HS-27A (cell line): ENCODE measurements at places on chromosomes 2 and 18.

DNA sequence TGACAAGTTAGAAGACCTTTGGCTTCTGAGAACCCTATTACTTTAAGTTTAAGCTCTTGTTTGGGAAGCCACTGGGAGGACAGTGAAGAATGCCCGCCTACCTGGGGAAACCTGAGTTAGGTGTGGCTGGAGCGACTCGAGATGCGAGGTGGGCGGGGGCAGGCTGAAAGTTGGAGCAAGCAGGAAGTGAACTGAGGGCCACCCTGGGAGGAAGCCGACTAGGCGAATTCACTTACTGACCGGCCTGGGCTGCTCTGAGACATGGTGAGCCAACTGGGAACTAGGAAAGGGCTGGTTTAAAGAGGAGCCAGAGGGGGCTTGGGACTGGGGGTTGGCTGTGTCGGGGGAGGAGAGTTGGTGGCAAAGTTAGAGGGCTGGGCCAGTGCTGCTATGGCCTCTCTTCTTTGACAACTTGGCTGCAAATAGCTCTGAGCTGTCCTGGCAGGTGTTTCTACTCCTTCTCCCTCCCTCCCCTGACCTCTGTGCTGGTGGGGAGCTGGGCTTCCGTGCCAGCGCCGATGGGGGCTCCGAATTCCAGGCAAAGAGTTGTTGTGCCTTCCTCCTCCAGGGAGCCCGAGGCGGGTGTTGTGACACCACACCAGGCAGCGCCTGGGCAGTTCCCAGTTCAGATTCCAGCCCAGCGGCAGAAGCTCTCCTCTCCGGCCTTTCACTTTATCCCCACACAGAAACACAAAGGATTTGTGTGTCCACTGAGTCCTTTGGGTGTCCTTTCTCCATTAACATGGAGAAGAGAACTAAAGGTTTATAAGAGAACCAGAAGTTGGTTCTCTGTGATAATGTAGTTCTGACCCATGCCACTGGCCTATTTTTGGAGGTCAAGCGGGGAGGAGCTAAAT lies at the start of gene VAMP8:
Gene VAMP8, plus strand, starts transcription at position 201 of the 857 bp plus-strand sequence. Its CDS starts 61 bp downstream, at position 262.
- no peak for DNase-seq

GRCh38 chr2:134295441-134295840 lies 41.6 kb downstream of the MGAT5 start:
- DNase-seq: no peak

DNA sequence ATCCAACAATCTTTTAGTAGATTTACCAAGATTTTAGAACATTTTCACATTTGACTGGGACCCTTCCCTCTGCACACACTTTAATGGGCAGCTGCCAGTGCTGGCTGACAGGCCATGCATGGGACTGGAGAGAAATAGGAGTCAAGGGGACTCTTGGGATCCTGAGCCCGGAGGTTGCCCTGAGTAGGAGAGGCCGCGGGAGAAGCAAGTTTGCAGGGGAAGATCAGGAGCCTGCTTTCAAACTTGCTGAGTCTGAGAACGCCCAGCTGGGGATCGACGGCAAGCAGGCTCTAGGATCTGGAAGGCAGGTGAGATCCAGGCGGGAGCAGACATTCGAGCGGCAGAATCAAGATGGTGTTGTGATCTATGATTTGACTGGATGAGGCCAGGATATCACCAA lies 186.1 kb downstream of the HDAC4 start:
- DNase-seq: no peak

DNA sequence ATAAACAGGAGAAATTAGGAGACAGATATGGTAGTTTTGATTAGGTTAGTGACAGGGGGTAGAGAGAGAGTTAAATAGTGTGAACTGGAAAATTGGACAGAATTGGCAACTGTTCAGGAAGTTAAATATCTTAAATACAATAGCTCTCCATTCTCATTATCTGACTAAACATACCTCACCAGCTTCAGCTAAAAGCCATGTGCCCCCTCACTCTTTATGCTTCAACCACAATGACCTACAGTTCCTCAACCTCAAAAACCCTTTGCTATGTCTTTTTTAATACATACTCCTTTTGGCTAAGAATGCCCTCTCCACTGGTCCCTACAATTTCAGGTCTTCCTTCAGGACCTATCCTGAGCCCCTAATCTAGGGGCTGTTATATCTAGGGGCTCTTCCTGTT lies 740.2 kb upstream of the ZEB2 start:
- no peak for DNase-seq

DNA sequence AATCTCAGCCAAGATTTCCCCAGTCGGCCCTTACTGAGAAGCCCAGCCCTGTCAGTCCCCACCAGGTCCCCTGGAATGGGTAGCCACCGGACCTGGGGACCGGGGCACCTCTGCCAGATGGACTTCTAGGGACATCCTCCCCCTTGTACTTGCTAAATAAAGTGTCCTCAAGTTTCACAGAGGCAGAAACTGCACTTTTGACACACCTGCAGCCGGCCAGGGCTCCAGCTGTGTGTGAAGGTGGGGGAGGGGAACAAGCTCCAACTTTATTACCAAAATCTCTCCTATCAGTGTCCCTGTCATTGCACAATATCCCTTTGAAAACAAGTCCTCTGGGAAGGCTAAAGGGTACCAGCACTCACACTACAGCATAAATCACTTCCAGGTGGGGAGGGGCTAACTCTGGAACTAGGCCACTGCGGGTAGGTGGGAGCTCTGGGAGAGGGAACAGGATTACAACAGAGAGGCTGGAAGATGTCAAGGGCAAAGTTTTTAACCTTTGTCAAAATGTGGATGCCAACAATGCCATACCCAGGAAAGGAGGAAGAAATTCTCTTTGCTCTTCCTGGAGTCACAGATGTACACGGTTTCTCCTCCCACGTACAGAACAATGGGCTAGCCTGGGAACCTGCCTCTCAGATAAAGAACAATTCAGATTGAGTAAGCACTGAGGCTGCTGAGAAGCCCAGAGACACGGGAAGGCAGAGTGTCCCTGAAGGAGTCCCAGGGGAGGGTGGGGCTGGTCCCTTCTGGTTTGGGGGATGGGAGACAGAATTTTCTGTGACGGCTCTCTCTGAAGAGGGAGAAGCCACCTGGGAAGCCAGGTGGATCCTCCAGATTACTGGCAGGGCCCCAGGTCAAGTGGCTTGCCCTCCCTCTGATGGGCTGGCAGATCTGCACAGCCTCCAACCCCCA lies 11.0 kb downstream of the SDC1 start:
- no peak for DNase-seq

- DNase-seq: no peak
Measured at GRCh38 chr2:73031725-73032701, 39.5 kb downstream of the SFXN5 start.

GRCh38 chr2:236654496-236654895 lies 84.9 kb downstream of the ACKR3 start:
- no peak for DNase-seq

DNA sequence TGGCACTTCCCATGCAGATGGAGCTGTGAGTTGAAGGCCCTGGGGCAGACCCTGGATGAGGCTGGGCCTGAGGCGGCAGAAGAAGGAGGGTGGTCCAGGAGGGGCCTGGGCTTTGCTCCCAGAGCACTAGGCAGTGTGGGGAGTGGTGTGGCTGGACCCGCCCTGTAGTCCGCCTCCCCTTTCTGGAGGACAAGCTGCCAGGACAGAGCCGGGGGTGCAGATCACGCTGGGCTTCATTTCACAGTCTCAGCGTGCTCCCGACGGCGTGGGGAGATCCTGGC lies 49.8 kb downstream of the PTGR3 start:
- no peak for DNase-seq

- no peak for DNase-seq
Measured at GRCh38 chr18:79379251-79379905, 16.4 kb upstream of the NFATC1 start.

DNA sequence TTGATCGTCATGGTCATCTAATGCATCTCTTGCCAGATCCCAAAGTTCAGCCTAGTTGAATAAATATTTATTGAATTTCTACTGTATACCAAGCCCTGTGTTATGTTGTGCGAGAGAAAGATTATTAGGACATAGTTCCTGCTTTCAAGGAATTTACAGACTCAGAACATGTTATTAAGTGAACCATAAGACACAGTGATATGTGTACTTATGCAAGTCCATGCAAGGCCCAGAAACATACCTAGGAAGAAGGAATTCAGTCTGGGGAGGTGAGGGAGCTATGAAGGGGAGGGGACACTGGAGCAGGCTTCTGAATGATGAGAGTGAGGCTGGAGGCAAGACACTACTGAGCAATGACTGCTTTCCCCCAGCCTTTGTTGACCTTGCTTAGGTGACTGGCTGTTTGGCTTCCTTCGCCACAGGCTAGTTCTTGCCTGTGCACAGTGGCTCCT lies 81.4 kb downstream of the ACAA2 start:
- DNase-seq: no peak

DNA sequence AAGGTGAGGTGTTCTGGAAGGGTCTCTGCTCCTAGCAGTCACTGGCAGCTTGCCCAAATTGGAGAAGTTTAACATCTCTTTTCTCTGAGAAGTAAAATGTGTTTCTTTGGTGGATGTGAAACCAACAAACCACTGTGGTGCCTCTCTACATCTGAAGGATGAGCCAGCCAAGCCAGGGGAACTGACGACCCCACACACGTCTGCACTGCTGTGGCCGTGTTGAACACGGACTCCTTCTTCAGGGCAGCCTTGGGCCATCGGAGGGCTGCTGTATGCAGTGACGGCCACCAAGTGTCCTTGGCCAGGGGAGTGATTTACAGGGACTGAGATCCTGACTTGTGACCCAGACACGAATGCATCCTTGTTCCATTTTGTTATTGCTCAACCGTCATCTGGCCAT lies 207.8 kb downstream of the ACKR3 start:
- DNase-seq: no peak

DNA sequence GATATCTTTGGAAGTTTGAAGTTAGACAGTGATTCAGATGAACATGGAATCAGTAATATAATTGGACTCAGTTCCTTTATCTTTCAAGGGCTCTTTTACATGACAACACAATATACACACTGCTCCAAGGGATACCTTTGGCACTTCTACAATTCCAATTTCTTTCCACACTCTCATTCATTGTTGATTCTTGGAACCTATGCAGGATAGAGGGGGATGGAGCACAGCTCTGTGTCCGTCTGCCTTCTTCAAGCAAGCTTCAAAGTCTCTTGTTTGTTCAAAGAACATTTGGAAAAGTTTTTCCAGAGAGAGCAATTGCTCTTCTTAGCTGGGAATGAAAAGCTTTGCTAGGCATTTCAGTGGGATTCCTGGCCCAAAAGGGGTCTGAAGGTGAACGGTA lies 276.2 kb upstream of the ZEB2 start:
- no peak for DNase-seq

- DNase-seq: no peak
Measured at GRCh38 chr2:40093021-40093675, 314.1 kb upstream of the THUMPD2 start.

GRCh38 chr2:176101216-176101830 lies 1.7 kb downstream of the HOXD12 start:
- DNase-seq: no peak

GRCh38 chr2:73000808-73001570 lies 70.5 kb downstream of the SFXN5 start:
- DNase-seq: no peak

DNA sequence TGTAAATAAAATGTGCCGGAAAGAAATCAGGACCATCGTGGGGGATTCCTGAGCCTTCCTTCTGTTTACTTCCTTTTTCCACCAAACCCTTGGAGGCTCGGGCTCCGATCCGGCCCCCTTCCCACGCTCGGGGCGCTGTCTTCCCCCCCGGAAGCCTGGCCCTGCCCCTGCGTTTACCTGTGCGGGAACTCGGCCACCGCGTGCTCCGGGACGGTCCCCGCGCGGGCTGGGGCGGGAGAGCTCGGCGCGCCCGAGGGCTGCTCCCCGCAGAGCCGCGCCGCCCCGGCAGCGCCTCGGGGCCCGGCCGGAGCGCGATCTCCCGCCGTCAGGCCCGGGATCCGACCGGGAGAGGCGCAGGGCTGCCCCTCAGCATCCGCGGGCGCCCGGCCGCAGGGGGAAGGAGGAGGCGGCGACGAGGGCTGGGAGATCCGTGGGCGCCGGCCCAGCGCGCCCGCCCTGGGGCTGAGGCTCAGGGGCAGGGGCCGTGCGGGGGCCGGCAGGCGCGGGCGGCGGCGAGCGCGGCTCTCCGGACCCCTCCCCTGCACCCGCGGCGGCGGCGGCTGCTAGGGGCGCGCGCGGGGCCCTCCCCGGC lies 435 bp downstream of the ADCY3 start:
- DNase-seq: no peak

DNA sequence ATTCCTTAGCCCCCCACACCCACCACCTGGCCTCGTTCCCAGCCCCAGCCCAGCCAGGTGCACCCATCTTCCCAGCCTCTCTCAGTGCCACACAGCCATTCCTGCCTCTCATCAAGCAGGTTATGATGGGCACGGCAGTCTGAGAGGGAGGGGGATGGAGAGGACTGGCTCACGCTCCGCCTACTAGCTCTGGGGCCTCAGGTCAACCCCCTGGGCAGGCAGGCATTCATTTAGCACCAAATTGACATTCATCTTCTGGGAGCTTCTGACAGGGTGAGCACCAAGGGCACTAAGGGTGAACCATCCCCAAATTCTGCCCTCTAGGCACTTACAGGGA lies 66.2 kb upstream of the FOSL2 start:
- DNase-seq: no peak

- DNase-seq: no peak
Measured at GRCh38 chr2:5938566-5938896, 246.3 kb downstream of the SOX11 start.

DNA sequence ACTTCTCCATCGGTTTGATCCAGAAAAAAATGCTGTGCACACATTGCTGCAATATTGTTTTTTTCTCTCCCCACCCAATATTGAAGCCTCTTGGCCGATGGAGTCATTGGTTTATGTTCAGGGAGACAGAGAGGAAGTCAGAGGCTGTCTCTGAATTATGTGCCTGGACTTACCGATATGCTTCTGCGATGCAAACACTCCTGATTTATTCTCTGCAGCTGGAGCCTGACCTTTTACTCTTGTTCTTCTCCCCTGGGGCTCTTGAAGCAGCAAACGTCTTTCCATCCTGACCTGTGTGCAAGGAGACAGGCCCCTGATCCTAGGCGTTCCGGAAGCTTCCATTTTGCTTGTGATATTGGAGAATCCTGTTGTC lies 99.6 kb downstream of the PTGR3 start:
- DNase-seq: no peak

DNA sequence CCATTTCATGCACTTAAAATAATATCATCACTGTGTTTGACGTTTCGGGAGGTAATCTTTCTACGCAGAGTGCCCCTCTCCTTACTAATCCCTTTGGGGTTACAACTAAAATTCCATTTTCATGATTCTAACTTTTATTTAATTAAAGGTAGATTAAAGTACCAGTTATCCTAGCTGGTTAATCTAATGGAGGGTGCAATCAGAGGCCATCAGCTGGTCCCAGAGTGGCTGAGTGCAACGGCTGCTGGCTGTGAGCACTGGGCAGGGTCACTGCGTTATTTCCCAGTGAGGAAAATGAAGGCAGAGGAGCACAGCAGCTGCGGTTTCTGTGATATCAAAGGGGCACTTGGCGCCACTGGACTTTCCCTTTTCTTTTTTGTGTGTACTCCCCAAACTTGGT lies 12.1 kb downstream of the SCYGR4 start:
- no peak for DNase-seq

DNA sequence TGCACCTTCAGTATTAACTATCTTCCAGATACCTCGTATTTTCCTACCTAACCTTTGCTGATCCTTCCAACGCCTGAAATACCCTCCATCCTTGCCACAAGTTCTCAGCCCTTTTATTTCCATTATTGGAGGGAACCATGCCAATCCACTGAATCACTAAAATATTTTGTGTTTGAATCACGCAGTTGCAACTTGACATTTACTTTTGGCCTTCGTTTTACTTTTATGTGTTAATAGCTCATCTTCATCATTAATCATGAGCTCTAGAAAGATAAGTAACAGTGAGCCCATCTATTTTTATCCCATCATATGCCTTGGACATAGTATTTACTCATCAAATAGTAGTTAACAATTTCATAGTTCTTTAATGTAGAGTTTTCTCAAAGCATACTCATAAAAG lies 463.2 kb downstream of the THSD7B start:
- DNase-seq: peak; percentile 93
